ENCODE measurements at places on chromosomes 7 and 10.
A peak's percentile ranks its signal among the peaks of the same experiment; 100 is the strongest.

GRCh38 chr10:125595911-125596310 is 87.1 kb downstream of the TEX36 start:
- DNase-seq: no peak

- DNase-seq: no peak
These were observed 23.4 kb upstream of the PROSER2 start for GRCh38 chr10:11799736-11800080.

DNA sequence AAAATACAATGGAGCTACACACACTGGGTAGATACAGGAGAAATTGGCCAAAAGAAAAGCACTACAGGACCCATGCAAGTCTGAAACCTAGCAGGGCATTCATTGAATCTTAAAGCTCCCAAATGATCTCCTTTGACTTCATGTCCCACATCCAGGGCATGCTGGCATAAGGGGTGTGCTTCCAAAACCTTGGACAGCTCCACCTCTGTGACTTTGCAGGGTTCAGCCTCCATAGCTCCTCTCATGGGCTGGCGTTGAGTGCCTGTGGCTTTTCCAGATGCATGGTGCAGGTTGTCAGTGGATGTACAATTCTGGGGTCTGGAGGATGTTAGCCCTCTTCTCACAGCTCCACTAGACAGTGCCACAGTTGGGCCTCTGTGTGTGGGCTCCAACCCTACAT is 626.3 kb upstream of the POT1 start:
- no peak for DNase-seq

GRCh38 chr7:117098457-117098856 is 145.2 kb downstream of the ST7 start:
- DNase-seq: peak; percentile 94

DNA sequence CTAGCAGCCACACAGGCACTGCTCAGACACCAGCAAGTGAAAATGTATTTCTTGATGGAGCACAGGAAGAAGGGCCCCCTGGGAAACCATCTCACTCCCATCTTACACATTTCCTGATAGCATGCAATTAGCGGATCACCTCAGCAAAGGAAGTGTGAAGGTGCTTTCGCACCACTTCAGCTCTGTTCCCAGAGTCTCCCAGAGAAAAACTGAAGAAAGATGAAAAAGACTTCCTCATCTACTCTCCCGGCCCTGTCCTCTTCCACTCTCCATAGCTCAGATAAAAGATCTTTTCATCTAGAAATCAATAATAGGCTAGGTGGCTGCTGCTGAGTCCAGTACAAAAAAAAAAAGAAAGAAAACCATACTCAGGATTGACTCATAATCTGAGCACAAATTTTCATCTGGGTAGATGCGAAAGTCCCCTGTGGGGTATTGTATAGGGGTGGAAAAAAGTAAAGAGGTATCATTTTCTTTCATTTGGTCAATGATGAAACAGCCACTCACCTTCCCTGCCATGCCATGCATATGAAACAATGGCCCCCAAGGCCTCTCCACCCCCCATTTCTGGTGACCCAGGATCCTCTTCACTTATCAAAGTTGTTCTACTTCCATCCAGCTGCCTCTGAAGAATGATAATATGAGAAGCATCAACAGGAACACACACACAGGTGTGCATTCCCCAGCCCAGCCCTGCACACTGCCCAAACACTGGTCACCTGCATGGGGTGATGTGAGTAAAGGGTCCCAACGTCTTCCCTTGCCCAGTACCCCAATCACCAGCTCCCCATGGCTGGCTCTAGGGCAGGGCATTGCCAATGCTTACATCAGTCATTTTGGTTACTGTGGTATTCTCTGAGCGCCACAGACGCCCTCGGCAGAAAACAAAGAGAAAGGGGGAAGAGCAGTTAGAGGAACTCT is 48.8 kb upstream of the DGKI start:
- DNase-seq: no peak

DNA sequence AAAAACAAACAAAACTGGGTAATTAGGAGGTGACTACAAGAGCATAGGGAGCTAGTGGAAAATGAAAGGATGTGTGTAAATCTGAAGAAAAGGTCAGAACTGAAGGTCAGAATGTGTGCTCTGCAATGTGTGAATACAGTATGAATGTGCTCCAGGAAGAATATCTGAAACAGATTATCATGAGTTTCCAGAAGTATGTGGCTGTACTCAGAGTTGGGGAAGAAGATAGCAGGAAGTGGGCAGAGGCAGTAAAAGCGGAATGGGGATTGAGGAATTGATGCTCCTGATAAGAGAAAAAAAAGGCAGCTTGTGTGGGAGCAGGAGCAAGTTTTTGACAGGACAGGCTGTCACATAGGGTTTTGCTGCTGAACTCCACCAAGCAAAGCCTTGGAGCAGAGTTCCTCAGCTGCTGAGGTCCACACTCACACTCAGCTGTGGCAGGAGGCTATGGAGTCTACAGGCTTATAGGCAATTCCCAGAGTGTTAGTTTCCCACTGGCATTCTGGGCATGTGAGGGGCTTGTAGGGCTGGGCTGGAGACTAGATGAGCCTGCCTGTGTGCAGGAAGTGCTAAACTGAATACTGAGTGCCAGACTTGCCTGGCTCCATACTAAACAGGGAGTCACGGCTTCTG is 22.9 kb downstream of the H2AZ2 start:
- no peak for DNase-seq

GRCh38 chr7:100768784-100769183 is 35.4 kb downstream of the ZAN start:
- DNase-seq: no peak

GRCh38 chr7:131267631-131268030 is 60.0 kb upstream of the MKLN1 start:
- no peak for DNase-seq

DNA sequence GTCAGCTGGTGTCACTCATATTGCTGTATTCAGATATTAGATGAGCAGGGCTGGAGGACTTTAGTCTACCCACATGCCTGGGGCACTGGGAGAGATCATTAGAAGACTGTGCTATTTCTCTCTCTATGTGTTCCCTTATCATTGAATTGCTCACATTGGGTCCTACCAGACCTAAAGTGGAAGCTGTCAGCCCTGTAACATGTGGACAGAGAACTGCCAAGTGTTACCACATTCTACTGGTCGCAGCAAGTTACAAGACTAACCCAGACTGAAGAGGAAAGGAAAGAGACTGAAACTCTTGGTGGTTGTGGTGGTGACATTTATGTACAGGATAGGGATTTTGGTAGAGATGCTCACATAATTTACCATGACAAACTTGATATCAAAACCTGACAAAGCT is 627.1 kb upstream of the FZD8 start:
- DNase-seq: no peak

GRCh38 chr10:19782430-19783089 is 33.7 kb upstream of the PLXDC2 start:
- DNase-seq: no peak

DNA sequence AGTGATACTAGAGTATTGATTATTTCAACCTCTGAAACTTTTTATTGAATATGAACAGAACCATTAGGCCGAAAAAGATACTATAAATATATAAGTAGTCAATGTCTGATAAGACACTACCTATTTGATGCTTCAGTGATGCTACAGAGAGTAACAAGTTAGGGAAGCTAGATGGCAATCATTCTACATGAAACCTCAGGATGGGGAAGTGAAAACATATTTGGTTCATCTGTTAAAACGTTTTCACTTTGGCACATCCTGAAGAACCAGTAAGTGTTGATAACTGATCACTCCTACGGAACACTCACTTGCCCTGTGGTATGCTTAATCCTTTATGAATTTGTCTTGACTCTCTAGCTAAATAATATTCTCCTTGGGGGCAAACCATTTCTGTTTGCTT is 1064.9 kb downstream of the NXPH1 start:
- DNase-seq: no peak

GRCh38 chr10:59819265-59819664 is 66.0 kb upstream of the MRLN start:
- no peak for DNase-seq

DNA sequence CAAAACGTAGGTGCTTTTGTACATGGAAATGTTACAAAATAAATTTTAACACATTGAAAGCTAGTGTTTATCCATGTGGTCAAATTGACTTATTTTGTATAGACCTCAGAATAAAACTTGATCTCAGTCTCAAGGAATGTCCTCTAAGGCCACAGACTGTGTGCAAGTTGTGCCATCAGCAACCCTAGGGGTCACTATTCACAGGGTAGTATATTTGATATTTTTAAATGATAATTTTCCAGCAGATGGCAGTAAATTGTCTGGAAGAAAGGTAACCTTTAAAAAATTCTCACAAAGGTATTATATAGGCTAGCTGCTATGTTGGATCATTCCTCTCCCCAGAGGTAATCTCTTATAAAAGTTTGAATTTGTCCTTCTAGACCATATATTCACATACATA is 12.9 kb upstream of the SNX10 start:
- no peak for DNase-seq

DNA sequence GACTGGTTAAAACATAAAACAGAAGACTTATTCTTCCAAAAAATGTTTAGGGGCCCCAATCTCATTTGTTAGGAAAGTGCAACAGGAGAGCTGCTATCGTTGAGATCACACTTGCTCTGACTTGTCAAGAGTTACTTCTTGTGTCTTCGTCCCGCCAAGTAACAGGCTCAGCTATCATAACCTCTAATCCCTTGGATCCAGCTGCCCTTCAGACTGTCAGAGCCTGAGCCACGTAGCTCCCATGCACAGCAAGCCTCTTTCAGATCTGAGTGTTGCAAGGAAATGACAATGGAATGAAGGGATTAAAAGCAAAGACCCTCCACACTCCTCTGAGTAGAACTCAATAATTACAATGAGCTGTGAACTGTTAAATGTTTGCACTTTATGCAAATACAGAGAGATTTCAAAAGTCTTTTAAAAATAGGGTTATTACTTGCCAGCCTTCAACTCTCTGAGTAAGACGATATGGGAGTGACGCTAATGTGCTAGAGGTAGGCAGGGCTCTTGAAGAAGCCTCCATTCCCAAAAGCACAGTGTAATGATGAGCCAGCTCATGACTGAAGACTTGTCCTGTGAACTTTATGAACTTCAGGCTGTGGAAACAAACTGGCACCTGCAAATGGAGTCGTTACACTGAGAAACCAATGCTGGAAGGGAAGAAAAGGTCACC is 28.4 kb upstream of the CDK13 start:
- DNase-seq: no peak

DNA sequence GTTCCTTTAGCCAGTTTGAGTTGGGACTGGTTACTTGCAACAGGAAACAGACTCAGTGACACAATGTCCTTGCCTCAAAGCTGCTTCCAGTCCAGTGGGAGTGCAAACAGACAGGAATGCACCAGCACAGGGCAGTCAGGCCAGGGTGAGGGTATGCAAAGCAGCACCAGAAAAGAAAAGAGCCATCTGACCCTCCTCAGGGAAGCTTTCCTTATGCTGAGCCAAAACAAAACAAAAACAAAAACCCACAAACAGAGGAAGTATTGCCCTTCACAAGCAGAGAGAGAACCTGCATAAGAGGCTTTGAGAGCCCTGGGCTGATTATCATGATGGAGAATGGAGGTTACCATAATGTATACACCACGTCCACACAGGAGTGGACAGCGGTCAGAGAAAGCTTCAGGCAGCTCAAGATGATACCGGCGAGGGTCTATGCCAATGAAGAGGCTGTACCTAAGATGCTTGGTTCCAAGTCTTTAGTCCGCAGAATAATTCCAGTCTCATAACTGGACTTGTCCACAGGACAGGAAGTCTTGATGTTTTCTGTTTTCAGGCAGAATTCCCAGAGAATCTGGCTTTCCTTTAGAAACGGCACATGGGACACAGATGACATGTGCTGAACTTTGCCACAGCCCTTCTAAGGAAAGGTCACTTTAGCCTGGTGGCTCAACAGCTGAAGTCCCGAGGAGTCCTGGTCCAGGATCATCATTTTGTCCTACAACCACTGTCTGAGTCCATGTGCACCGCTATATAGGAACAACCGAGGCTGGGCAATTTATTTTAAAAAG is 263.3 kb downstream of the TNS3 start:
- no peak for DNase-seq

DNA sequence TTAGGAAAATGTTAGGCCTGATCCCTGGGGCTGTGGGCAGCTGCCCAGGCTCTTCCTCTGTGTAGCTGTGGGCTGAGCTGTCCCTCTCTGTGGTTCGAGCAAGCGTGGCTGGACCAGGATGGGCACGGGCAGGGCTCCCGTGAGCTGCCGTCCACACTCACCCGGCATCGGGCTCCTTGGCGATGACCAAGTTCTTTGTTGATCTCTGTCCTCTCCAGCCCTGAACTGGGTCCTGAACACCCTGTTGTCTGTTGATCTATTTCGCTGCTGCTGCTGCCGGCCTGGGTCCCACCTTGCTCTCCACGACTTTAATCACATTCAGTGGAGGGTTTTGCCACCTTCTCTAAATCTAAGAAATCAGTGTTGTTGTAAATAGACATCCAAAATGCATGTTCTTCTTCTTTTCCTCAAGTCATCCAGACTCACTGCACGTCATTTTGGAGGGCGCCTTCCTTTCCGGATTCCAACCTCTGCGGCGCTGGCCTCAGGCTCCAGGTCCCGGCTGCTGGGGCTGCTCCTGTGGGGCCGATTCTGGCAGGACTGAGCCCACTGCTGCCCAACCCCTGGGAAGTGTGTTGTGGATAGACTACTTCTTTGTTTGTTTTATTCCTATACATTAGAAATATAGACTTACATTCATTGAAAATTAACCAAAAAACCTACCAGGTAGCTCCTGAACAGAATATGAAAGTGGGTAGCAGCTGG is 100.6 kb downstream of the DYNC2I1 start:
- no peak for DNase-seq

GRCh38 chr10:43623351-43623750 is 17.1 kb downstream of the ZNF485 start:
- DNase-seq: no peak

GRCh38 chr10:118430190-118430589 is 88.1 kb upstream of the FAM204A start:
- no peak for DNase-seq

DNA sequence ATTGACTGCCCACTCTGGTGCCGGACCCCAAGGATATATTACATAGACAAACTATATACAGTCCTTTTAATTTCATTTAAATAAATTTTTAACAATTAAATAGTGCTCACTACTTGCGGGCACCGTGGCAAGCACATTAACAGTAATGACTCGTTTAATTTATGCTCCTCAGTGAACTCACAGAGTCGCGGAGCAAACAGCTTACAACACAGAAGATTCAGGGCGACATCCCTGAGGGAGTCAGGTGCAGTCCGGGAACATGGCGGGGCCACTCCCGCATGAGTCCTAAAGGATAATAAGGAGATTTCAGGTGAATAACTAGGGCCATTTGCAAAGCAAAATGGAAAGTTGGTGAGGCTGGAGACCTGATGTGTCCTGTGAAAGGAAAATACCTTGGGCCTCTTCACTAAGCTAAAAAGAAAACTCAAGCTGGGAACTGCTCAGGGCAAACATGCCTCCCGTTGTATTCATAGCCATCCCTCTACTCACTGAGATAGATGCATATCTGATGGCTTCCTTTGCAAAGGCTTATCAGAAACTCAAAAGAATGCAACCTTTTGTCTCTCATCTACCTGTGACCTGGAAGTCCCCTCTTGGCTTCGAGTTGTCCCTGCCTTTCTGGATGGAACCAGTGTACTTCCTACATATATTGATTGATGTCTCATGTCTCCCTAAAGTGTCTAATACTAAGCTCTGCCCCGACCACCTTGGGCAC is 125.6 kb downstream of the KLF6 start:
- no peak for DNase-seq
